Activated CD4-positive, alpha-beta T cell treated with anti-CD3 and anti-CD28 coated beads for 36 hours (primary cell): ENCODE measurements at places on chromosomes 11 and 22. TPM values are rescaled to one million over a fixed set of nuclear protein-coding genes. Genes with fewer than 3 reads are reported as not detected.

RASL10A gene
- not detected for total RNA-seq

DNA sequence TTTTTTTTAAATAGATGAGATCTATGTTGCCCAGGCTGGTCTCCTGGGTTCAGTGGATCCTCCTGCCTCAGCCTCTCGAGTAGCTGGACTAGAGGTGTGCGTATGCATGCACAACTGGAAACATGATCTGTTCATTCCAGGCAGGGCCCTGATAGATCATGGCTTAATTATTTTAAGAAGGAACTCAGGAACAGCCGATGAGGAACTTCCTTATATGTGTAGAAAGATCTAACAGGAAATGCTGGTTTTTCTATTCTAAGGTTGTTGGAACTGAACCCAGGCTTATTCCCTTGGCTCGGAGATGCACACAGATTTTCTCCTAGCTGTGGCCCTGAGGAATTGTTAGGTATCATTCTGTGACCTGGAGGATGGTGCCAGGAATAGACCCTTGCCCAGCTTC, 32.4 kb downstream of the SPECC1L start:
- DNase-seq: no peak
- H3K27me3 ChIP-seq: no peaks in the 10 kb centered on the region
- peaks cover 68% of the 10 kb centered on the region for H3K4me1 ChIP-seq
- no peak overlapping the region for H3K27ac ChIP-seq
- peaks cover 27% of the 10 kb centered on the region for H3K36me3 ChIP-seq

DNA sequence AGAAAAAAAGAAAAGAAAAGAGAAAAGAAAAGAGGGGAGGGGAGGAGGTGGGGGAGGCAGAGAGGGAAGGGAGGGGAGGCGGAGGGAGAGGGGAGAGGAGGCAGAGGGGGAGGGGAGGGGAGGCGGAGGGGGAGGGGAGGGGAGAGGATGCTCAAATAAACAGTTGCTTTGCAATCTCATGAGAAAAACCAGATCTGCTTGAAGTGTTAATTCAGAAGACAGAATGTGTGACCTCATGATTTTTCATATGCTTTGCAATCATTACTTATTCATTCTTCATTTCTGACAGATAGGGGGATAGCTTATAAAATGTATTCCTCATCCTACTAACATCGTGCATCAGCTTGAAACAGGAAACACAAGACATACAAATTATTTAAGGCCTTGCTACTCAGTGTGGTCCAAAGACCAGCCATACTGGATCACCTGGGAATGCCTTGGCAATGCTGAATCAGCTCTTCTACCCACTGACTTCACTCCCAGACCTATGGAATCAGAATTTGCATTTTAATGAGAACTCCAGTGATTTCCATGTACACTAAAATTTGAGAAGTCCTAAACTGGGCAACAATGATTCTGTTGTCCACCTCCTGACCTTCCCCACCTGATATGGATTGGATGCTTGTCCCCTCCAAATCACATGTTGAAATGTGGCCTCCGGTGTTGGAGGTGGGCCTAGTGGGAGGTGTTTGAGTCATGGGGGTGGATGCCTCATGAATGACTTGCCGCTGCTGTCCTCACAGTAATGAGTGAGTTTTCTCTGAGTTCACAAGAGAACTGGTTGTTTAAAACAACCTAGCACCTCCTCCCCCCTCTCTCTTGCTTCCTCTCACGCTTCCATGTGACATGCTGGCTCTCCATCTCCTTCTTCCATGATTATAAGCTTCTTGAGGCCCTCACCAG, 69.2 kb downstream of the CCDC34 start:
- H3K36me3 ChIP-seq: peaks cover 1% of the 10 kb centered on the region
- DNase-seq: no peak
- H3K4me1 ChIP-seq: no peaks in the 10 kb centered on the region
- peaks cover 18% of the 10 kb centered on the region for H3K27me3 ChIP-seq
- H3K4me3 ChIP-seq: no peak overlapping the region
- no peak overlapping the region for H3K27ac ChIP-seq

GRCh38 chr11:16789063-16789420, 50.6 kb downstream of the C11orf58 start:
- no peak overlapping the region for H3K4me3 ChIP-seq
- no peak overlapping the region for H3K27ac ChIP-seq
- H3K4me1 ChIP-seq: peaks cover 7% of the 10 kb centered on the region
- no peaks in the 10 kb centered on the region for H3K36me3 ChIP-seq

GRCh38 chr11:102799681-102800340, 1.9 kb upstream of the MMP1 start:
- H3K4me1 ChIP-seq: no peaks in the 10 kb centered on the region
- no peak overlapping the region for H3K4me3 ChIP-seq
- no peaks in the 10 kb centered on the region for H3K36me3 ChIP-seq
- no peak for DNase-seq
- no peak overlapping the region for H3K27ac ChIP-seq

DNA sequence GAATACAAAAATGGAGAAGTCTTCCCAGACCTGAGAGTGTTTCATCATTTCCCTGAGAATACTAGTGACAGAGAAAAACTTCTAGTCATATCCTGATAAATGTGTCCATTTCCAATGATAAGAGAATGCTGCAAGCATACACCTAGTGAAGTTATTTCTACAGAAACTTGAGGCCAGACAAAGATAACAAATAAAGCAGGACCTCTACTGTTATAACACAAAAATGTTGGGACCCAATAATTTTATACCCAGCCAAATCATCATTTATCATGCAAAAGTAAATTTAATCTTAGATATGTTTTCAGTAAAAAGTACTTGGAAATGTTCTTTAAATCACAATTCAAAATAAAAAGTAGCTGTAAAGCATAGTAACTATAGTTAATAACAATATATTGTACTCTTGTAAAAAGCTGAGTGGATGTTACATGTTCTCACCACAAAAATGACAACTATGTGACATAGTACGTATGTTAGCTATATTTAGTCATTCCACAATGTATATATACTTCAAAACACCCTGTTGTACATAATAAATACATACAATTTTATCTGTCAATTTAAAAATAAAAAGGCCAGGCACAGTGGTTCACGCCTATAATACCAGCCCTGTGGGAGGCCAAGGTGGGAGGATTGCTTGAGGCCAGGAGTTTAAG, 12.6 kb downstream of the RRAS2 start:
- no peak for DNase-seq
- no peaks in the 10 kb centered on the region for H3K27me3 ChIP-seq
- H3K4me3 ChIP-seq: no peak overlapping the region
- H3K36me3 ChIP-seq: peaks cover 31% of the 10 kb centered on the region
- H3K4me1 ChIP-seq: peaks cover 31% of the 10 kb centered on the region

DNA sequence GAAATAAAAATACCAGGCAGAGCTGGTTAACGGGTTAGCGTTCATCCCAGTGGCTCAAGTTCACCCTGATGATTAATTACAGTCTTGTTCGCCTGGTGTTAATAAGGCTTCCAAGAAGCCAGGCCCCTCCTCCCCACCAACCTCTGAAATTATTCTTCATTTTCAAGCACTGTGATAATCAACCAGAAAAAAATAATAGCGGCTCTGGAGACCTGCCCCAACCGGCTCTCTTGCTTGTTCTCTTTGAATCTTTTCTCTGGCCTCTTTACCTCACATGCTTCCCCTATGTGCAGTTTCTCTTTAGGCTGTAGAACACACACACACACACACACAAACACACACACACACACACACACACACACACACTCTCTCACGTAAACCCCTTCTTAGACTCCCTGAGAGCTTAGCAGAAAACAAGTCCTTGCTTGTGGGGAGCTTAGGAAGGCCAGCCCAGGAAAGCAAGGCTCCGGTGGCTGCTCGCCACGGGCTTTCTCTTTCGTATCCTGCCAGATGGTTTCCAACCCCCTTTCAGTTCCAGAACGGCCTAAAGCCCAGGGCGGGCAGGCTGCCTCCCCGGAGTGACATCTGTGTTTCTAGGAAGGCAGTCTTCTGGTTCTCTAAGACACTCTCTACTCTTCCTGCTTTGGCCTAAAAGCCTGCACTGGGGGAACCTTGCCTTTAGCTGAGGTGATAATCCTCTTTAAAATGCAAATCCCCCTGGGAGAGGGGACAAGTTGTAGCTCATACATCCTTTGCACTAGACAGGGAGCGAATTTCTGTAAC, 106.4 kb upstream of the SESN3 start:
- DNase-seq: peak; percentile 63
- H3K36me3 ChIP-seq: no peaks in the 10 kb centered on the region
- H3K4me1 ChIP-seq: peaks cover 1% of the 10 kb centered on the region

DNA sequence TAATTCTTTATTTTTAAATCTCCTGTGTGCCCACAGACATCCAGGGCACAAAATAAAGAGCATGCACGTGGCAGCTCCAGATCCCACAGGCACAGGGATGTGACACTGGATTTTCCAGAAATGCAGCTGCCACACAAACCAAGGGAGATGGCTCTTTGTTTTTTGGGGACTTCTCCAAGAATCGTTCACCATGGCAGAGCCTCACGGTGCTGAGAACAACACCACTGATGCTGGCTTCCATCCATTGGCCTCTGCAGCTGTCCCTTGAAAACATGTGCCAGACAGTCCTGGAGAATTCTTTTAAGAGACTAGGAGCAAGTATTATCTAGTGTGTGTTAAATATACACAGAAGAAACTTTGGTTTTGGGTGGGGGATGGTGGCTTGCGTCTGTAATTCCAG, 108.4 kb upstream of the SLC22A12 start:
- no peak overlapping the region for H3K4me3 ChIP-seq
- DNase-seq: no peak
- no peak overlapping the region for H3K27ac ChIP-seq
- H3K27me3 ChIP-seq: peaks cover 15% of the 10 kb centered on the region
- H3K4me1 ChIP-seq: no peaks in the 10 kb centered on the region
- no peaks in the 10 kb centered on the region for H3K36me3 ChIP-seq

CCDC89 gene
- not detected for total RNA-seq

MRGPRX1 gene
- not detected for total RNA-seq

LYVE1 gene
- not detected for total RNA-seq

KRTAP5-2 gene
- not detected for total RNA-seq

GRCh38 chr22:50189184-50189848, 3.6 kb downstream of the TRABD start:
- H3K4me1 ChIP-seq: peaks cover 45% of the 10 kb centered on the region
- H3K4me3 ChIP-seq: peak overlapping the region; percentile 83
- peaks cover 15% of the 10 kb centered on the region for H3K36me3 ChIP-seq

GRCh38 chr11:17548444-17548843, 1.4 kb downstream of the OTOG start:
- no peak for DNase-seq
- H3K4me1 ChIP-seq: peaks cover 5% of the 10 kb centered on the region
- H3K36me3 ChIP-seq: no peaks in the 10 kb centered on the region
- no peak overlapping the region for H3K27ac ChIP-seq
- H3K27me3 ChIP-seq: peaks cover 30% of the 10 kb centered on the region

OVOL1 gene
- 0.09 TPM for total RNA-seq

DNA sequence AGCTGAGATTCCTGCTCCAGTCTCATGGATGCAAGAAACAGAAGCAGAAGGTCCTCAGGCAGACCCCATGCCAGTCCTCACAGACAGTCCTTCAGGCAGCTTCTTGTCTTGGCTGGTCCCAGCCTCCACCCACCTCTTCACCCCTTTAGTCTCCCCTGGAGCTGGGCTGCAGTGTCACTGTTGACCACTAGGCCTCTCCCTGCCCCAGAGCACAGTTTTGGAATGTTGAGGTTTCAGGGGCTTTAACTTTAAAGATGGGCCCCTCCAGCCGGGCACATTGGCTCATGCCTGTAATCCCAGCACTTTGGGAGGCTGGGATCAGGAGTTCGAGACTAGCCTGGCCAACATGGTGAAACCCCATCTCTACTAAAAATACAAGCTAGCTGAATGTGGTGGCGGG, 39.5 kb upstream of the GCAT start:
- no peak overlapping the region for H3K27ac ChIP-seq
- H3K4me3 ChIP-seq: no peak overlapping the region
- peak; percentile 16 for DNase-seq
- no peaks in the 10 kb centered on the region for H3K27me3 ChIP-seq

IL17REL gene
- 0.16 TPM for total RNA-seq

PTPRCAP gene
- total RNA-seq: 80.1 TPM

GRCh38 chr11:44315947-44316658, 6.2 kb upstream of the ALX4 start:
- no peak overlapping the region for H3K27ac ChIP-seq
- DNase-seq: no peak
- peaks cover 13% of the 10 kb centered on the region for H3K4me1 ChIP-seq

DNA sequence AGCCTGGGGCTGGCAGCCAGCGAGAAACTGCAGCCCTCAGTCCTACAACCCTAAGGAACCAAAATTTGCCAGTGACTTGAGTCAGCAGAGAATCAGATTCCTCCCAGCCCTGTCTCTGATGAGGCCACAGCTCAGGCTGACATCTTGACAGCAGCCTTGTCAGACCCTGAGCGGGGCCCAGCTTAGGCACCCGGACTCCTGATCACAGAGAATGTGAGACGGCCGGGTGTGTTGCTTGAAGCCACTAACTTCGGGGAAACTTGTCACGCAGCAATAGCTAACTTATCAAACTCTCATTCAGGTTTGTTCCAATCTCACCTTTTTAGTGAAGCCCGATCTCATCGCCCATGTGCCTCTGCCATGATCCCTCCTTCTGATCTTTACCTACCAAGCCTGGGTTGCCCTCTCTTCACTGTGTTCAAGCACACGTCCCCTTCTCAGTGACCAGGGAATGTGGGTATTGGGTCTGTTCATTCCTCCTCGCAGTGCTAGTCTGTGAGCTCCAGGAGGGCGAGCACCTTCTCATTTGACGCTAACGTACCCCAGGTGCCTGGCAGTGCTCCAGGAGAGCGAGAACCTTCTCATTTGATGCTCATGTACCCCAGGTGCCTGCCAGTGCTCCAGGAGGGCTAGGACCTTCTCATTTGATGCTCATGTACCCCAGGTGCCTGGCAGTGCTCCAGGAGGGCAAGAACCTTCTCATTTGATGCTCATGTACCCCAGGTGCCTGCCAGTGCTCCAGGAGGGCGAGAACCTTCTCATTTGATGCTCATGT, 280.7 kb downstream of the BRD1 start:
- H3K4me1 ChIP-seq: no peaks in the 10 kb centered on the region
- H3K36me3 ChIP-seq: no peaks in the 10 kb centered on the region
- H3K27ac ChIP-seq: no peak overlapping the region
- no peaks in the 10 kb centered on the region for H3K27me3 ChIP-seq
- DNase-seq: no peak
- H3K4me3 ChIP-seq: no peak overlapping the region

NXPE1 gene
- not detected for total RNA-seq
